Endothelial cell of umbilical vein (primary cell): ENCODE measurements at places on chromosomes 13 and 19. TPM values are rescaled to one million over a fixed set of nuclear protein-coding genes. Genes with fewer than 3 reads are reported as not detected.

Gene PGLYRP1
- polyA plus RNA-seq, result not detected in 2 replicates

- peak; percentile 99 for DNase-seq
These were observed 2.2 kb upstream of the COLGALT1 start for GRCh38 chr19:17553256-17553655.

DNA sequence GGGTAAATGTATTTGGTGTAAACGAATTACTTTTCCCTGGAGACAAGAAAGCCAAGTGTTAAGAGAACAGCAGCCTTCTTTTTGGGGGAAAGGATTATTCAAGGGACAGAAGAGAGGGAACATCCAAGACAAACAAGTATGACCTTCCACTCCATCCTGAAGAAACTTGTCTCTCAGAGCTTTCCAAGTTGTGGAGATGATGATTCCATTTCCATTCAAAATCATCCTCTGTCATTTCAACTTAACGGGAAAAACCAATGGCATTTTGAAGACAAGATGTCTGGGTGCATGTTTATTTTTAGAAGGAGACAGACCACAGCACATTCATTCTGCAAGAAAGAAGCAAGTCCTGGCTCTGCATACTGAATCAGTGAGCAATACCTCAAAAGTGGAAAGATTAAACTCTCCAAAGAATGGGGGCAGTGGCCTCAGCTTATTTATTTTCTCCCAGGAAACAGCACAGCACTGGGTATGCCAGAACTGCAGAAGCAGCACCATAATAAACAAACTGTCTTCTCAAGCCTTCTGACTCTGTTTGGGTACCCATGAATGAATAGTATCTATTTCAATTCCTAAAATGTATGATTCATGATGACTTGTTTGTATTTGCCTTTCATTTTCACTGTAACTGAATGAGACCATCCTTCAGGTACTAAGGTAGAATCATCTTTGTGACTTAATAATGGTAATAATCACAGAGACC is 541.0 kb downstream of the RFC3 start:
- no peak for DNase-seq

DNA sequence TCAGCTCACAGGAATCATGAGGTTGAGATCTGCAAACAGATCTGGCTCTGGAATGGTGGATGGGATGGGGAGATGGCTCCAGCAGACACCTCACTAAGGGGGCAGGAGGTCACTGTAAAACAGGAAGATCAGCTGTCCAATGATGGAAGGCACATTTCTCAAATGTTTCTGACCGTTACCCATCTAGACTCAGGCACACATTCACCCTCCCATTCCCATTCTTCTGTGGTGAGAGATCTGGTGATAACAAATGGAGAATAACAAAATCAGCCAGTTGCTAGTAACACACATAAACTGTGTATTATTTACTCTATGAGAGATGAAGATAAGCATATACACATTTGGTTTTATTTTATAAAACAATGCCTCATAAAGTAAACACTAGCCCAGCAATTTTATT is 235.9 kb downstream of the TSHZ3 start:
- DNase-seq, result no peak

GRCh38 chr19:14021474-14021873 is 6.5 kb upstream of the RLN3 start:
- DNase-seq, result no peak

GRCh38 chr13:38385153-38385891 is 35.7 kb downstream of the UFM1 start:
- no peak for DNase-seq

DNA sequence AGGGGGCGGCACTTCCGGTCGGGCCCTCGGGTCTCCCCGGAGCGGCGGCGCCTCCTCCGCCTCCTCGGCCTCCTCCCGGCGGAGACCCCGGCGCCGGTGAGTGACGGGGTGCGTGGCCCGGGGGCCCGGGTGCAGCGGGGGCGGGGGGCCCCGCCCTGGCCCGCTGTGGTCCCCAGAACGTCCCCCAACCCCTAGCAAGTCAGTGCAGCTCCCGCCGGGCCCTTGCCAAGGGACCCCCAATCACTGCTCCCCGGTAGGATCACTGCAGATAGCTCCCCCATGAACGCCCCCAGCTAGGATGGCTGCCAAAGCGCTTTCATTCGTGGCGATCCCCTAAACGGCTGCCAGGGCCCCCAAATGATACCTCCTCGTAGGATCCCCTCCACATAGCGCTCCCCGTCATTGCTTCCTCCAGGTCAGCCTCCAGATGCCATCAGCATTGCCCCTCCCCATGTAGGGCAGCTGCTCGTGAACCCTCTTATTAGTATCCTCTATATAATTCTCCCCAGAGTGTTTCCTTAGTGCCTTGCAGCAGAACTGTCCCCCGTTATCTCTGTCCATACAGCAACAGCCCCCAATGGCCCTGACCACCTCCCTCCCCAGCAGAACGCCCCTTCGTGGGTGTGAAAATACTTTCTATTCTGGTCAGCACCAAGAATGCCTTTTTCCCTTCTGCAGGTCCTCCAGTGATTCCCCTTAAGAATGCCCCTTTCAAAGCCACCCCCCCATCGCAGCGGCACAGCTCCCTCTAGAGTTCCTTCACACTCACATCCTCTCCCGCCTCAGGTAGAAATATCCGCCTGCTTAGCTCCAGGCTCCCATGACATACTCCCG is at the start of gene ZNF865:
Gene ZNF865, plus strand, starts transcription at position 11 of the 834 bp plus-strand sequence. CDS start 7,972 bp downstream, outside the sequence.
- peak; percentile 87 for DNase-seq

DNA sequence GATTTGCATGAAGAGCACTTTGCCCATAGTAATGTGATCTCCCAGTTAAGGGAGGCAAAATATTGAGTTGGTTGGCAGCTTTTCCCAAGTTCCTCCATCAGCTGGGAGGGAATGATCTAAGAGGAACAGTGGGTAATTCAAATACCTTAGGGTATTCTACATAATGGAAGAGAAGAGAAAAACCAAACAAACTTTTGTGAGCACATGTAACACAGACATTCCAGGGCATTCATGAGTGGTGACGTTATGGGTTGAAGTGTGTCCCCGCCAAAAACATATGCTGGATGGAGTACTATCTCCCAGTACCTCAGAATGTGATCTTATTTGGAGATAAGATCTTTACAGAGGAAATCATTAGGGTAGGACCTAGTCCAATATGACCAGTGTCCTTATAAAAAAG is 220.1 kb downstream of the FOXO1 start:
- peak; percentile 11 for DNase-seq

Gene STXBP2
- 104 and 105 TPM in 2 replicates for polyA plus RNA-seq

DNA sequence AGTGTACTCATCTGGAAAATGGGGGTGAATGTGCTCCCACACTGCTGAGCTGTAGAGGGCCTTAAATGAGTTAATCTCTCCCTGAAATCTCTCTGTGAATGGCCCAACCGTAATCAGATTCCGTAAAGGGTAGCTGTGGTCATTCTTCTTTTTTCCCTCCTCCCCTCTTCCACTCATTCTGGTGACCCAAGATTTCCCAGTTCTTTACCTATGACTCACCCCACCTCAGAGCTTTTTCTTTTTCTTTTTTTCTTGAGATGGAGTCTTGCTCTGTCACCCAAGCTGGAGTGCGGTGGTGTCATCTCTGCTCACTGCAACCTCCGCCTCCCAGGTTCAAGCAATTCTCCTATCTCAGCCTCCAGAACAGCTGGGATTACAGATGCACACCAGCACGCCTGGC is 33.3 kb upstream of the MUC16 start:
- DNase-seq, result no peak

DNA sequence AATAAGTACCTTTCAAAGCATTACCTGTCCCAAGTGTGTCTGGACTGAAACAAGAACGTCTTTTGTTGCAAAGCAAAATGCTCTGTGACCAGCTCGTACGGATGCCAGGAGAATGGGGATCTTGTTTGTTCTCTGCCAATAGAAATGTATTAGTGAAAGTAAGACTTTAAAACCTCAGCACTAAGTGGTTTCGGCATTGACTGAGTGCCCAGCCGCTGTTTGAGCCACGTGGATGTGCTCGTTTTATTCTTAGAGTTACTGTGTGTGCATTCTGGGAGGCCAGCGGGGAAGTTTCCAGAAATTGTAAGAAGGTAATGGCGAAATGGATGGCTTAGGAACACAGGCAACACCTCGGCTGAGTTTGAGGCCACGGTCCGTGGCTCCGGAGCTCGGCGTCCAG is 117.1 kb upstream of the USP29 start:
- no peak for DNase-seq
